Transverse colon (tissue), 4 donors: ENCODE measurements at places on chromosomes 4 and X.

DNA sequence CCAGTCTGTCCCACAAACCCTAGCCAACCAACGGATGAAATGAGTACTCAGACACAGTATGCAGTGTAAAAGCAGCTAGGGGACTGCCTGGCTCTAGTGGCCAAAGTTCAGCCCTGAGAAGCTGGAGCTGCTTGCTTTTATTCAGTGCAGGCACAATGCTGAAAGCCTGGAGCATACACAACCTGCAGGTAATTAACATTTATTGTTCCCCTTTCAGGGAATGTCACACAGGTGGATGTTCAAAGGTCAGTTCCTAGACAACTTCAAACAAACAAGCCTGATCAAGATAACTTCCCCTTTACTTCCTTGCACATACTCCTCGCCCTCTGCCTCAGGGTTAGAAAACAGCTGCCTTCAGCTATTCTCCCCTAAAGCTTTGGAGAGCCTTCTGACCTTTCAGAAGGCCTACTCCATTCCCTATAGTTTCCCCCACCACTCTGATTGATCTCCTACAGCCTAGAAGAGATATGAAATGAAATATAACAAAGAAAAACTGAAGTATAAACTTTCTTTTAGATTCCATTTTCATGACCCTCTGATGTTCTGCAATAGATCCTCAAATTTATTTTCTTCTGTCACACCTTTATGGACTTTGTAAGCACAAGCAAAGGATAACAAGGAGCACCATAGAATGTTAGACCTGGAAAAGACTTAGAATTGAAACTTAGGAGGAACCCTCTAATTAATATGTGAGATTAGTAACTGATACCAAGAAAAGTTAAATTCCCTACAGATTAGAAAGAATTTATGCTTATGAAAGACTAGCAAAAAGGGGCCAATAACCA lies 6.8 kb upstream of the DCAF8L1 start:
- no peaks in the 10 kb centered on the region for H3K4me1 ChIP-seq
- no peak overlapping the region for H3K4me3 ChIP-seq
- H3K27ac ChIP-seq = peak overlapping the region; percentile 69
- H3K27me3 ChIP-seq = no peaks in the 10 kb centered on the region
- DNase-seq = peak; percentile 77
- no peaks in the 10 kb centered on the region for H3K36me3 ChIP-seq

DNA sequence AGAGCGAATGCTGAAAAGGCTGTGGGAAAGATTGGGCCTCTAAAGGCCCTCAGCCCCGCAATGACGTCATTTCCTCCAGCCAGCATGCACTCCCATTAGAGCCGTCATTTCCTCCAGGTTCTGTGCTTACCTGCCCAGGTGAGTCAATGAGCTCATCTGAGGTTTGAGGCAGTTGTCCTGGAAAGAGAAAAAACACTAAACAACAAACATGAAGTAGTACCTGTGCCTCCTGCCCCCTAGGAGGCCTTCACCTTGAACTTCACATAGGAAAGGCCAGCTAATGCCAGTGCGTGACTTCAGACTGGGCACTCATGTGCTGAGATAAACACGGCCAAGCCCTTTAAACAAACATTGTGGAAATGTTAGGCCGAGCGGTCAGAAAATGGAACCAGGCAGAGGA lies 55.9 kb downstream of the FHDC1 start:
- H3K4me3 ChIP-seq = no peak overlapping the region
- no peaks in the 10 kb centered on the region for H3K4me1 ChIP-seq
- peak; percentile 36 for DNase-seq
- no peaks in the 10 kb centered on the region for H3K27me3 ChIP-seq

DNA sequence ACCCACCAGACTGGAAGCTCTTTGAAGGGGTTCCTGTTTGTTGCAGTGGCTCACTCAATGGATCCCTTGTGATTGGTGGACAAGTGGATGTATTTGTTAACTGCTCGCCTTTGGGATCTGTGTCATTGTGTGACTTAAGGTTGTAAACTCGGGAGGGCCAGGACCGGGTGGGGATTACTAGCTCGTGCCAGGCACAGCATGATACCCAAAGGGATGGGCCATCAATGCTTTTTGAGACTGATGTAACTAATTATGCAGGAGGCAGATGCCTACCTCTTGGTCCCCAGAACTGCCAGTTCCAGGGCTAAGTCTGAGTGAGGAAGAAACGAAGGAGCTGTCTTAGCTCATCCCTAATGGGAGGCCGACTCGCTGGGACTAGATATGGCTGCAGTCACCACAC lies 27.7 kb downstream of the UTP14A start:
- no peak overlapping the region for H3K27ac ChIP-seq
- no peaks in the 10 kb centered on the region for H3K36me3 ChIP-seq
- no peak overlapping the region for H3K4me3 ChIP-seq

- H3K27me3 ChIP-seq = no peaks in the 10 kb centered on the region
- H3K36me3 ChIP-seq = no peaks in the 10 kb centered on the region
- H3K27ac ChIP-seq = no peak overlapping the region
- DNase-seq = no peak
- no peaks in the 10 kb centered on the region for H3K4me1 ChIP-seq
- H3K4me3 ChIP-seq = no peak overlapping the region
Observed at GRCh38 chrX:136827026-136827425, 46.3 kb upstream of the ARHGEF6 start.

DNA sequence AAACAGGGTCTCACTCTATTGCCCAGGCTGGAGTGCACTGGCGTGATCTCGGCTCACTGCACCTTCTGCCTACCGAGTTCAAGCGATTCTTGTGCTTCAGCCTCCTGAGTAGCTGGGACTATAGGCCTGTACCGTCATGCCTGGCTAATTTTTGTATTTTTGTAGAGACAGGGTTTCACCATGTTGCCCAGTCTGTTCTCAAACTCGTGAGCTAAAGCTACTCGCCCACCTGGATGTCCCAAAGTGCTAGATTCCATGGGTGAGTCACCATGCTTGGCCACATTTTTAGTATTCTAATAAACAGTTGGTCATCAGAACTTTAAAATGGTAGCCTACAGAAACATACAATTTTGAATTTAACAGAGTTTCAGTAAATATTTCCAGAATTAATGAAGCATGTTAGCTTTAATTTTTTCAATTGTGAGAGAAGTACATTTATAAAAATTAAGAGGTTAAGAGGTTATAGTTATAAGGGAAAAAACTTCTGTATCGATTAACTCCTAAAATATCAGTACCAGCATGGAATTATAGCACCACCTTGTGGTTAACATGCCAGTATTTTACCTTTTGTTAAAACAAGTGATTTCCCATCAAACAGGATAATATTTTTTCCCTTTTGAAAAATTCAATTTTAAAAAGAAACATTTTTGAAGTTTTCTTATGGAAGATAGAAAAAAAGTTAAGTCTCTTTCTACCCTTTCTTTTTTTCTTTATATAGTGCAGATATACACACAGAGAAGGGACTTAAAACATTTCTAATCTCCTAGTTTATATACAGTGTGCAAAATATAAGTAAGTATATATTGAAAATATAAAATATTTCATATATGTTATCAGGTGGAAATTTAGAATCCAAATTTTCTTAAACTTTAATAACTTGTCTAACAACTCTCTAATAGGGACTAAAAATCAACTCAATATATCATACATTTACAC lies 35.4 kb downstream of the CEP44 start:
- DNase-seq = no peak
- H3K27ac ChIP-seq = no peak overlapping the region
- H3K4me3 ChIP-seq = no peak overlapping the region
- no peaks in the 10 kb centered on the region for H3K4me1 ChIP-seq

DNA sequence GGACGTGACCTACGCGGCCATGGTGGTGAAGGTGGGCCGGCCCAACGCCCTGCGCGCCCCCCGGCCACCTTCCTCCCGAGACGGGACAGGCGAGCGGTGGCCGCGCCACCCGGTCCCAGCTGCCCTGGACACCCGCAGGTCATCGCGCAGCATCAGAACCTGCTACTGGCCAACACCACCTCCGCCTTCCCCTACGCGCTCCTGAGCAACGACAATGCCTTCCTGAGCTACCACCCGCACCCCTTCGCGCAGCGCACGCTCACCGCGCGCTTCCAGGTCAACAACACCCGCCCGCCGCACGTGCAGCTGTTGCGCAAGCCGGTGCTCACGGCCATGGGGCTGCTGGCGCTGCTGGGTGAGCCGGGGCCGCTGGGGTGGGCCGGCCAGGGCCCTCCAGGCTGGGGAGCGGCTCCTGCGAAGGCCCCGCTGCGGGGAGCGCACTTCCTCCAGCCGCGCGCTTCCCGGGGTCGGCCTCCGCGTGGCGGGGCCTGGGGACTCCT lies 9.0 kb upstream of the SLC26A1 start:
- H3K27me3 ChIP-seq = peaks cover 96% of the 10 kb centered on the region
- H3K4me3 ChIP-seq = no peak overlapping the region
- H3K4me1 ChIP-seq = peaks cover 26% of the 10 kb centered on the region
- H3K27ac ChIP-seq = no peak overlapping the region
- DNase-seq = peak; percentile 51

DNA sequence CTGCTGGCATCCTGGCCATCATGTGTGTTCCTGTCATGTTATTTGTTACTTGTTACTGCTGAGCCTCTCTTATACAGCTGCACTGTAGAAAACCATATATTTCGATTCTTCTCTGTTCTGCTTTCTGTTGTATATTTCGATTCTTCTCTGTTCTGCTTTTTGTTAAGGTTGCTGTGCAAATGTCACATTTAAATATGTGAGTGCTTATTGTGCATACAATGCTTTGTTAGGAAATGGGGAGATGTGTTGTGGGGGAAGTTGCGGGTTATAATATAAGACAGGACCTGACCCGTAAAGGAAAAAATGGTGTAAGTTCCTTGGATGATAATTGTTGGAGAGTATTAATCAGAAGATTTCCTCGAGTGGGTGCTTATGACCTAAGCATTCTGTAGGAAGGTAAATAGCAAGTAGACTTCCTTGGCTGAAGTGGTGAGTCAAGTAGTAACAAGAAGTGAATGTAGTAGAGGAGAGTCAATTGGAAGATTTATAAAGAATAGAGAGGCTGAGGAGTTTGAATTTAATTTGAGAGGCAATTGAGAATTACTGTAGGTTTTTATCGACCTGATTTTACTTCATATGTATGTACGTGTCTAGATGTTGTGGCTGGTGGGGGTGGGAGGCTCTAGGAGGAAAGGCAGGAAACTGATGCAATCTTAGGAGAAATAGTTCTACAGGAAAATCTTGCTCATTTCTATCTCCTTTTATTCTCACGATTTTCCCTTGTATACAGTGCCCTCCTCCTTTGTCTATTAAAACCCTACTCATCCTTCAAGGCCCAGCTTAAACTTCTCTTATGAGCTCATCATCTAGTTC lies 8.5 kb downstream of the OGT start:
- no peak overlapping the region for H3K4me3 ChIP-seq
- H3K27ac ChIP-seq = peak overlapping the region; percentile 47
- no peaks in the 10 kb centered on the region for H3K36me3 ChIP-seq
- peaks cover 3% of the 10 kb centered on the region for H3K4me1 ChIP-seq
